ENCODE measurements at places on chromosomes 7 and 10.

DNA sequence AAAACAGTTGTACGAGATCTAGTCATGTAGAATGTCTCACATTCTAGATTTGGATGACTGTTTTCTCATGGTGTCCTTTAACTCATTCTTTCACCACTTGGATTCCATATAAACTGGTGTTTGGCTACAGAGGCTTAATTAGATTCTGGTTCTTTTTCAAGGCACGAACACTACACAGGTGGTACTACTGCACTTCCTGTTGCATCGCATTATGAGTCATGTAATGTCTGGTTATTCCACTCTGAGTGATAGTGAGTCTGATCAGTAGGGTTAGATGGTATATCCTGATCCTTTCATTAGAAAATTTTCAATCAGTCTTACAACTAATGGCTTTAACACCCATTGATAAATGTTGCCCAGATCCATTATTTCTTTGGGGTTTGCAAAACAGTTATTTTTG, 11.2 kb upstream of the AKAP9 start:
- no peak for DNase-seq

GRCh38 chr7:116902867-116903266, 40.5 kb downstream of the CAPZA2 start:
- no peak for DNase-seq

- DNase-seq = no peak
Observed at GRCh38 chr7:144691240-144691639, 144.6 kb downstream of the TPK1 start.

- DNase-seq = no peak
Observed at GRCh38 chr10:130351466-130352290, 215.5 kb downstream of the GLRX3 start.

GRCh38 chr7:116351966-116352365, 141.6 kb downstream of the TES start:
- no peak for DNase-seq

DNA sequence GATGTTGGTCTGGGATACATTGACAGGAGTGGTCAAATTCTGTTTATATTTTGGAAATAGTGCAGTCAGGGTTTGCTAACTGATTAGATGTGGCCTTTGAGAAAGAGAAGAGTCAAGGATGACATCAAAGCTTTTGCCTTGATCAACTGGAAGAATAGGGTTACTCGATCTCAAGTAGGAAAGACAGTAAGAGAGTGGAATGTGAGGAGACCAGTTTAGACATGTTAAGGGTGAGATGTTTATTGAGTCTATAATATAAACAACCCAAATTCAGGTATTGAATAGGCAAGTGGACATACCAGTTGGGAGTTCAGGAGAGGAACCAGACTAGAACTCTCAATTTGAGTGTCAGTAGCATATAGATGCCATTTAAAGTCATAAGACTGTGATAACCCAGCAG, 1.9 kb upstream of the ANKRD7 start:
- no peak for DNase-seq

DNA sequence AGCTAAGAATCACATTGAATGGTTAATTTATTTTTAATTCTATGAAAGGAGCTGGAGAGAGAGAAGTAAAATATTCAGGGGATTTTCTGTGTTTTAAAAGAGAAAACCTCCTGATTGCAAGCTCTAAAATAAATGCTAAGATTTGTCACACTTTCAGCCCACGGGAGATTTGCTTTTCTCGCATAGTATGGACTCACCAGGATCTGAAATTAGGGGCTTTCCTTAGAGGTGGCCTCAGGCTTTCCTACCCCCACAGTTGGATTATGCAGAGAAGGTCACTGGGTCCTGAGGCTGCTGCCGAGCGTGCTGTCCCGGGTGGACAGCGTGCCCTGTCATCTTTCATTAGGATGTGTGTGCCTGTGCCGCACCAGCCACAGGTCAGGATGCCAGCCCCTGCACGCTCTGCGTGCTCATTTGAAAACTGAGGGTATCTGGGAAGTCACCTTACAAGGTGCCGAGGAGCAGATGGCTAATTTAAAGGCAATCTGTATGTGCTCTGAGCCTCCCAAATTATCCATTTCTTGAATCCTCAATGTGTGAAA, 258.8 kb downstream of the CELF2 start:
- DNase-seq = no peak

- DNase-seq = no peak
Observed at GRCh38 chr10:35542303-35542702, 62.8 kb upstream of the GJD4 start.

- no peak for DNase-seq
Observed at GRCh38 chr10:132946806-132947546, 4.6 kb upstream of the CFAP46 start.

- no peak for DNase-seq
Observed at GRCh38 chr10:47060356-47060755, 149.1 kb downstream of the PTPN20 start.

DNA sequence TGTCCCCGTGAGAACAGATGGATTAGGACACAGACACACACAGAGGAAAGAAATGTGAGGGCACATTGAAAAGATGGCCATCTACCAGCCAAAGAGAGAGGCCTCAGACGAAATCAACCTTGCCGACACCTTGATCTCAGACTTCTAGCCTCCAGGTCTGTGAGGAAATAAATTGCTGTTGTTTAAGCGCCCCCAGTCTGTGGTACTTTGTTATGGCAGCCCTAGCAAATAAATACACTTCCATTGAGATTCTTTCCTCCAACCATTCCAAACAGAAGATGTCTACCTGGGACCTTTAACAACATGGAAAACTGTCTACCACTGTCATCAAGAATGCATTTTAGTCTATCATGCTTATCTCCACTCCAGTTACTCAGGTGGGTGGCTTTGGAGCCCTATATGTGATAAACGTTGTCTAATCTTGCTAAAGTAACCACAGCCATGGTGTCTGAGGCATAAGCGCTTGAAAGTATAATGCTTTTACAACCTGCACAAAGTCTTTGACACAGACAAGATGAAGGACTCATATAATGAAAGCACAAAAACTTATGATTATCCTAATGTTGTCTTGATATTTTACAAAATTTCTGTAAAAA, 244.3 kb downstream of the MTERF1 start:
- no peak for DNase-seq

- DNase-seq = no peak
Observed at GRCh38 chr7:151207315-151207714, 3.0 kb downstream of the H2BK1 start.

DNA sequence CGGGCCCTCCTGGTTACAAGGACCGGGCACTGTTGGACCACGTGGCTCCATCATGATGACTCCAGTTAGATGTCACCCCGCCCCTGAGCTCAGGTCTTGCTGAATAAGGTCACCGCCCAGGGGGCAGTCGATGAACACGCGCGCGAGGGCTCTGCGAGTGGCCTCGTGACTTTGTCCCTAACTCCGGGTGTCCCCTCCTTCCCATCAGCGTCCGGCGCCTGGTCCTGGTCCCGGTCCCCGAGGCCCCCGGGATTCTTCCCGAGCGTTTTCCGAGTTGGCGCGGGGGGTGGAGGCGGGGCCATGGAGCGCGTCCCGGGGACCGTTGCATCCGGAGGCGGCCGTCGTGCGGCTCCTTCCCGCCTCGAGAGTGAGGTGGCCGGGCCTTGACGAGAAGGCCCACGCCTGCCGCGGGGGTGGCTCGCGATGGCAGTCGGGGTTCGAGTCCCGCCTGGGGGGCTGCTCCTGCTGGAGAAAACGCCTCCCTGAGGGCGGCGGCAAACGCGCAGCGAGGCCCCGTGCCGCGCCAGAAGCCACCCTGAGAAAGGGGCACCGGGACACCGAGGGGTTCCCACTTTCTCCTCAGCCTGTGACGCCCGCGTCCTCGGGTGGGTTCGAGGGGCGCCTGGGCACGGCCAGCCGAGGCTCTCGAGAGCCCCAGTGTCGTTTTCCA, 569 bp upstream of the NPTX2 start:
- no peak for DNase-seq

GRCh38 chr10:10794046-10794445, 223.6 kb upstream of the CELF2 start:
- DNase-seq = no peak

- DNase-seq = peak; percentile 5
Observed at GRCh38 chr7:105480931-105481330, 41.1 kb downstream of the PUS7 start.

GRCh38 chr7:98816241-98816640, 53.6 kb downstream of the TMEM130 start:
- DNase-seq = no peak

DNA sequence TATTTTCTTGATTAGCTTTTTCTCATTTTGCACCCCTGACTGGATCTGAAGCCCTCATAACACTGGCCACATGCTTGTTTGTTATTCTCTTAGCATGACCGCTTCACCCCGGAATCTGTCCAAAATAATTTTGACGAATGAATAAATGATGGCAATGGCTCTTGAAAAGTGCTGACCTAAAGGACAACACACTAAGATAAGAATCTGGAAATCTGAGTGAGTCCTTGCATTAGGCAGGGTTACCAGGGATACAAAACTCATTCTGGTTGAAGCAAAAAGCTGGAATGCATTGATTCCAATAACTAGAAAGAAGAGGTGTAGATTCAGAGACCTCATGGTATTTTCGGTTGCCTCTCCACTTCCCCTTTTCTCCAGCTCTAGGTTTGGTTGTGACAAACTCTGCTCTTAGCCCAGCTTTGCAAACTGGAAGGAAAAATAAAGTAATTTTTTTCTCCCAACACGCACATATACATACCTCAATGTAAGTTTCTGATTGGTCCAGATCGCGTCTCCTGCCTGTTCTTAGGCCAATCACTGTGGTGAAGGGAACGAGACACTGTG, 157.4 kb downstream of the SKIDA1 start:
- DNase-seq = no peak

GRCh38 chr7:156640257-156640948, at the start of gene RNF32:
TSS of gene RNF32 (plus strand) at chr7:156640774. CDS start at chr7:156643878, 3,104 bp downstream.
- peak; percentile 39 for DNase-seq

GRCh38 chr7:111292026-111292470, 201.1 kb downstream of the LRRN3 start:
- peak; percentile 29 for DNase-seq

- DNase-seq = no peak
Observed at GRCh38 chr10:124661660-124662180, 82.5 kb downstream of the FAM53B start.

GRCh38 chr7:140920745-140921144, 4.0 kb downstream of the BRAF start:
- no peak for DNase-seq

- peak; percentile 89 for DNase-seq
Observed at GRCh38 chr7:156907656-156908055, 14.7 kb upstream of the LMBR1 start.

DNA sequence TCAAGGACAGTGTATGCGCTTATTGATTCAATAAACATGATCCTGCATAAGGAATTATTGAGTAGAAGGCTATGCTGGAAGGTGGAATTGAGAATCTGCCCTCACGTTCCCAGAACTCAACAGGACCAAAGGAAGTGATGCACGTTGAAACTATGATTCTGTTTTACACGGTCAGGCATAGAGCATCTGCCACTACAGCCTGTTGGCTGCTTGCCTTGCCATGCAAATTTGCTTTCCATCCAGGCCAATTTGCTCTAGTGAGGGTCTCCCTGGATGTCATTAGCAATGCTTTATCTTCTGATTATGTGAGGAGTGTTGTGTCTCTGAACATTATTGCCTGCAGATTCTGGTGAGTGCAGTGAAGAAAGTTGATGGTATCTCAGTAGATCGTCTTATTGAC, 132.9 kb downstream of the ADRA2A start:
- DNase-seq = peak; percentile 13

- no peak for DNase-seq
Observed at GRCh38 chr10:6401558-6402348, 178.3 kb downstream of the PRKCQ start.

- peak; percentile 98 for DNase-seq
Observed at GRCh38 chr7:19958309-19958896, 185.0 kb upstream of the TMEM196 start.

GRCh38 chr7:143882020-143882603, 19.9 kb downstream of the TCAF1 start:
- DNase-seq = no peak

DNA sequence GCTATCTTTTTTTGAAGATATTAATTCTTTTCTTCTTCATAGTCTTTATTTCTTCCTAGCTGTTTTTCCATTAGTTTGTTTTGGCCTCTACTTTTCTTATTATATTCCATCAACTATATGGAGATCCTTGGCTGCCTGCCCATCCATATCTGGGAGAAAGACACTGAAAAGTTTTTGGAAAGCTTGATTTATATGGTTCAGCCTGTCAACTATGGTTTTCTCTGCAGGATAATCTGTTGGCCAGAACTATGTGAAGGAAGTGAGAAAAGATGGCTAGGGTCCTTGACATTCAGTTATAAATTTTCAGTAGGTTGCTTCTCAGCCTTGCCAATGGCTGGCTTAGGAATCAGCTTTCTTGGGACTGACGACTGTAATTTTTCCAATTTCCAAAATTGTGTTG, 10.0 kb upstream of the CDK14 start:
- no peak for DNase-seq

DNA sequence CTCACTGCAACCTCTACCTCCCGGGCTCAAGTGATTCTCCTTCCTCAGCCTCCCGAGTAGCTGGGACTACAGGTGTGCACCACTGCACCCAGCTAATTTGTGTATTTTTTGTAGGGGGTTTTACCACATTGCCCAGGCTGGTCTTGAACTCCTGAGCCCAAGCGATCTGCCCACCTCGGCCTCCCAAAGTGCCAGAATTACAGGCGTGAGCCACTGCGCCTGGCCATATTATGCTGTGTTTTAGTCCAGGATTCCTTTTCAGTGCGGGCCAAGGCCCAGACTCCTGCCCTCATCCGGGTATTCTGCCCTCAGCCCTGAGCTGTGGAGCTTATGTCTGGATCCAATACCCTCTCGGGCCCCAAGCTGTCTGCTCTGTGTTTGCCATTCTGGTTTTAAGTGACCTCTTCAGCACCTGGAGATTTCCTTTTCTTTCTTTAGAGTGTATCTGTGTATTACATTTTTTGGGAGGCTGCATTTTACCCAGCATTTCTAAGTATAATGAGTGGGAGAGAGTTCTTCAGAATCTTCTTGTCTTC, 114.9 kb downstream of the BUB3 start:
- DNase-seq = no peak

- DNase-seq = no peak
Observed at GRCh38 chr10:110214371-110214826, 7.0 kb downstream of the MXI1 start.

DNA sequence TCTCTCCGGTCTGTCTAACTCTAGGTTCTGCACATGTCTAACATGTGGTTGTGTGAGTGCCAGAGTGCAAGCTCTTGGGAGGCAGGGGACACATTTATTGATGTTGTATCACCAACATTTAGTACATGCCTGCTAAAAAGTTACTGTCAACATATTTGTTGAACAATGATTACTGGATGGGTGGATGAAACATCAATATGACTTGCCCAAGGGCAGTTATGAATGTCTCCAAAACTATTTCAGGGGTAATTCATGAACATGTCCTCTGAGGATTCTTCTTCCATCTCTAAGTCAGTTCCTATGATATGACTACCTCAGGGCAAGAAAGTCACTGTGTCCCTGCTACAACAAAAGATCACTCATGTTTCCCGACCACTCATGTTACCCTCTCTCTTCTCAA, 91.3 kb upstream of the STEAP1B start:
- no peak for DNase-seq

DNA sequence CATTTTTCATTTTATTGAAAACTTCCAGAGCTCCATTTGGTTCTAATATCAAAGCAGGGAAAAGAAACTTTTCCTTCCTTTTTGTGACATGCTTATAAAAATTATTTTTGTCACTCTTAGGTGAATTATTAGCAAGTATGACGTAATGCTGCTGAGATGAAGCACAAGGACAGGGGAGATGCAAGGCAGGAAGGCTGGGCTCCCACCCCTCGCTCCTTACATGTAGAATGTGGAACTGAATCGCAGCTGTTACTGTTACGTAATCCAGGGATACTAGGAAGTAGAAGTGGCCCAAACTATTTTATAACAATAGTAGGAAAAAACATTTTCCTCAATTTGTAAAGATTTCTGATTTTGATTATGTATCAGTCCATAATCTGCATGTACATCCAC, 17.1 kb upstream of the GTPBP4 start:
- no peak for DNase-seq

All from GM04503 (cell line).